Endothelial cell (in vitro differentiated cells): ENCODE measurements at places on chromosomes 6 and 20.
A peak's percentile ranks its signal among the peaks of the same experiment; 100 is the strongest.

- DNase-seq, result no peak
These were observed 235.5 kb upstream of the KCNQ5 start for GRCh38 chr6:72386324-72386723.

DNA sequence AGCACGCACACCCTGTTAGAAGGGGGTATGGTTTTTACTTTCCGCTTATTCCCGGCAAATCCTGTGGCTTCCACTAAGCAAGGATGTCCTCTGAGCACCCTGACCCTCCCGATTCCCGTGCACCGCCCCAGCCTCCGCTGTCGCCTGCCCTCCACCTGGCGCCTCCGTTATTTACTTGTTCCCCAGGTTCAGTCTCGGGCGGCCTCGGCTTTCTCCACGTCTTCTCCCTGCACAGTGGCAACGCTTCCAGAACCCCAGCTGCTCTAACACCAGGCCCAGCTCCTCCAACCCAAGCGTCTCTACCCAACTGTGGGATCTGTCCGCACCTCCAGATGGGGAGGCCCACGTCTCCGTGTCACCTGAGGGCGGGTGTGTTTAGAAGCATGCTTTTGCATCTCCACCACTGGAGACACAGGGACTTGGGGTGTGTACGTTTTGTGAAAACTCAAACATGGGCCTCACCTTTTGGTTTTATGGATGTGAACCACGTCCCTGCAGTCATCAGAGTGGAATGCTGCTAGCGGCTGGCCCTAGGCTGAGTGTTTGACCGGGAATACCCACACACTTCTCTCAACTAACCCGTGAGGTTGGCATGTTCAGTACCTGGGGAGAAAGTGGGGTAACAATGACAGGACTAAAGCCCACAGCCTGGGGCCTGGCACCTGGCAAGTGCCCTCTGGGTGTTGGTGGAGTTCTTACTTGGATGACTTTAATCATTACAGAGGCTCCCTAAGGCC lies 79.9 kb downstream of the THBS2 start:
- no peak for DNase-seq

DNA sequence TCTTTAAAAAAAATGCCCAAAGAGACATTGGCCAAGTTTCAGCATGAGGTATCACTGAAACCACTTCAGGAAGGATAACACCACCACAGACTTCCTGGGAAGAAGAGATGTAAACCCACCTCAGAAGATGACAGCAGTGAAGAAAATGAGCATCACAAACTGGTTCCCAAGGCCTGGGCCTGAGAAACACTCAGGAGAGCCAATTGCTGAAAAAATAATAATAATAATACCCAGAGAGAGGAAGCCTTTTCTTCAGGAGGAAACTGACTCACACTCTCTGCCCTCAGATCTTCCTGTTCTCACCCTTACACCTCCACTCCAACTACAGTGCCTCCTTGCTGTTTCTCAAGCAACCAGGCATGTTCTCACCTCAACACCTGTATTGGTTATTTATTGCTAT lies 68.1 kb upstream of the MAFB start:
- DNase-seq, result no peak

DNA sequence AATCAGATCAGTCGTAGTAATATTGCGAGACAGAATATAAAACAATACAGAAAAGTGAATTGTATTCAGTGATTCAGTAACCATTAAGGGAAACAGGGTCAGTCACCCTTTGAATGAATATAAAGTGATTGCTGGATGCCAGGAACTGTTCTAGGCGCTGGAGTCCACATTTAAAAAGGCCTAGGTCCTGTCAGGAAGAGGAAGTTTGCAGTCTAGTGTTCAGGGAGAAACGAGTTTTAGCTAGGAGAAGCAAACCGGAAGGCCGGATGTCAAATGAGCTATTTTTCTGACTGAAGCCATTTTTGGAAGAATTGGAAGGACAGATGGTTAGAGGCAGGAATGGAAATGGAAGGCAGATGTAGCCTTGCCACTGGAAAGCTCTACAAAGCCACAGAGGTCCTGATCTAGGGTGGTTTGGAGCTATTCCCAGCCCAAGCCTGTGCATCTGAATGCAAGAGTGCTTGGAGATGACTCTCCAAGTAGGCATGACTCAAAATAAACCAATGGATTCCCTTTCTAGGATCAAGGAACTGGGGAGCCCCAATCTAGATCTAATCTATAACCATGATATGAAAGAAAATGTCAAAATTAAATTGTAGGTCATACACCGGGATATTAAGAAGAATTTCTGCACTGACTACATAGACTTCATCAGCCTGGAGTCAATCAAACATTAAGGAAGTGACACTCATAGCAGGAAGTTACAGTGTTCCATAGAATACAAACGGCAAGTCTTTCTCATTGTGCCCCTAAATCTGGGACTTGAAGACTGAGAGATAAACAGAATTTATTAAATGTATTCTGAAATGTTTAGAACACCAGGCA lies 36.8 kb upstream of the CDKAL1 start:
- no peak for DNase-seq

- no peak for DNase-seq
These were observed 36.6 kb upstream of the SLC22A16 start for GRCh38 chr6:110512991-110513390.

DNA sequence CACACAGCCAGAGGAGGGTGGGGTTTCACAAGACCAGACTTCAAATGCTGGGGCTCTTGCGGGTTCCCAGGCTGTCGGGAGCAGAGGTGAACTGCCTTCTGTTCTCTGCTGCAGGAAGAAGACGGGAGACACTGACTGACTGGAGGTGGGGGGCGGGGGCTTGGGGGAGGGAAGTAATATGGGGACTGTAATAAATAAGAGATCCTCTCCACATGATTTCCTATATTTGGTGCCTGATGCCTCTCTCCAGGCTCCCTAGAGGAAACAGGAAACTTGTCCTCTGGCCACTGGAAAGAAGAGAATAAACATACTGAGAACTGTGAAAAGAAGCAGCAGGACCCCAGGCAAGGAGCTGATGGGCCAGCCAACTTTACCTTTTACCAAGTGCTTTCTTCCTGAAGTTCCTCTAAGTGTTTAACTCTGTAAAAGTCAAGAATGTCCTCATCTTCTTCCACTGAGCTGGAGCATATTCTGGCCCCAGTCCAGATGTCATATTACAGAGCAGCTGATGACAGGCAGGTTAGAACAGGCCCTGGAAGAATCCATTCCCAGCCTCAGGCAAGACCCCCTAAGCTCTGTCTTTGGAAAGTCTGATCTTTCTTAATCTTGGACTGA lies 33.2 kb upstream of the ADGRF5 start:
- DNase-seq, result no peak

GRCh38 chr6:132750455-132751248 lies 7.1 kb downstream of the VNN2 start:
- DNase-seq, result no peak

- DNase-seq, result no peak
These were observed 37.7 kb upstream of the PXDC1 start for GRCh38 chr6:3789018-3789895.

DNA sequence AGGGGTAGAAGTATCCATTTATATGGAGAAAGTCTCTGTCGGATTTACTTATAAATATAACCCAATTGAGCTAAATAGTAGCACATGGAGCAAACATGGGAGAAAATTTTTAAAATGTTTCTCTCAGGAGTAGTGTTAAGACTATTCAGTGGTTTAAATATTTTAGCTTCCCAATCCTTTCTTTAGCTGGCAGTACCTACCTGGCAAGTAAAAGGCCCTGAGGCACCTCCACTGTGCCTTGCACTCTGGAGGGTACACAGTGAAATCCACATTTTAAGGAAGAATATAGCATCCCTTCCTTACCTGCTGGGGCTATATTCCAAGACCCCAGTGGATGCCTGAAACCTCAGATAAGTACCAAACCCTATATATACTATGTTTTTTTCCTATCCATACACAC lies 124.2 kb downstream of the KLHL32 start:
- no peak for DNase-seq

DNA sequence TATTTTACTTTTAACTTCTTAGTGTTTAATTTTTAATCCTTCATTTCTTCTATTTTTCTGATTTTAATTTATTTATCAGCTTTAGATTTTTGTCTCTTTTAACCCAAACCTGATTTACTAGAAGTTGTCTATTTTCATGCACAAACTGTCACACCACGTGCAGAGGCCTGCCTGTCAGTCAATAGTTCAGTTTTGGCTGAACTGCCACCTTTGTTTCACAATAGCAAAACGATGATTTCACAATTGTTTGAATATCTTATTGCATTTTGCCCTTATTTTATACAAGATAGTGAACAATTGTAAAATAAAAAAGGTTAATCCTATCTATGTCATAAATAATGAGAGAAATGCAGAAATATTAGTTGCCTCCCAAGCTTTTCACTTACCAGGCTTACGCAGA lies 24.0 kb upstream of the PPP1R3G start:
- DNase-seq, result no peak

- DNase-seq, result no peak
These were observed 22.4 kb downstream of the STK38 start for GRCh38 chr6:36524871-36525270.

GRCh38 chr6:90253631-90254030 lies 43.0 kb downstream of the BACH2 start:
- DNase-seq, result no peak

DNA sequence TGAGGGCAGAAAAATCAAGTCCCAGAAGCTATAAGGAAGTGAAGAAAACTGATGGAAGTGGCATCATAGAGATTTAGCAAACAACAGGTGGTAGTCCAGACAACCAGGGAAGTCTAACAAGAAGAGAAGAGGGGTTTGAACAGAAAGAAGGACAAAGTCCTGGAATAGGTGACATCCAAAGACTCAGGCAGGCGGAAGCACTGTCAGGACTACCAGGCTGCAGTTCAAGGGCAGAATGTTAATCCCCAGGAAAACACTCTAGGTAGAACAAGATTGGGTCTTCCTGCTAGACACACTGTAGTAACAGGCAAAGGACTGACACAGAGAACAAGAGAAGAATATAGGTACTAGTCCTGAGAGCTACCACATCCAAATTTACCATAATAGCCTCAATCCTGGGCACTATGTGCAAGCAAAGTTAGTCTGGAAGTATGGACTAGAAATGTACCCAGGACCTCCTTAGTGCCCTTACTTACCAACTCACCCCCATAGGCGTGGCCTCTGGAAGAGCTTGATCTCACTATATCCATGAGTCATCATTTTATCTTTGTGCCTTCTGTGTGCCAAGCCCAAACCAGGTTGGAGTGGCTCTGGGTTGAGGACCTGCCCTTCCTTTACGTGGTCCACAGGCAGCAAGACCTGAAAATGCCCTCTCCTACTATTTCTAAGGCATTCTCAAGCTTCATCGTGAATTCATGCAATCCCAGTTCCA lies 2.2 kb upstream of the EPB41L2 start:
- no peak for DNase-seq

- no peak for DNase-seq
These were observed 21.0 kb downstream of the RMND1 start for GRCh38 chr6:151430886-151431285.

DNA sequence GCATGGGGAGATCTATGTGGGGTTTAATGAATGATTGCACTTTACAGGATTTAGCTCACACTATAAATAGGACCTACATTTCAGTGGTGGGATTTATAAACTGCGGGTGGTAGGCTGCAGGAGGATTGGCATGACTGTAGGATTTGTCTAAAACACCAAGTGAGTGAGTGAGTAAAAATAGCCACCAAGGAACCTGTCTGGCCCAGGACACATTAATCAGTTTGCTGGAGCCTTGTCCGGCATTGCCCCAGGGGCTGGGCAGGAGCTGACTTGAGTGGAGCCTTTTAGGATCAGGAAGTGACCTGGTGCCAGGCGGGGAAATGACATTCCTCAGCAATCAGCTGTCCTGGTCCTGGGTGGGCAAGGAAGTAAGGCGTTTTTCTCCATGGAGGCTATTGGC lies 278.7 kb upstream of the PRND start:
- DNase-seq, result no peak

DNA sequence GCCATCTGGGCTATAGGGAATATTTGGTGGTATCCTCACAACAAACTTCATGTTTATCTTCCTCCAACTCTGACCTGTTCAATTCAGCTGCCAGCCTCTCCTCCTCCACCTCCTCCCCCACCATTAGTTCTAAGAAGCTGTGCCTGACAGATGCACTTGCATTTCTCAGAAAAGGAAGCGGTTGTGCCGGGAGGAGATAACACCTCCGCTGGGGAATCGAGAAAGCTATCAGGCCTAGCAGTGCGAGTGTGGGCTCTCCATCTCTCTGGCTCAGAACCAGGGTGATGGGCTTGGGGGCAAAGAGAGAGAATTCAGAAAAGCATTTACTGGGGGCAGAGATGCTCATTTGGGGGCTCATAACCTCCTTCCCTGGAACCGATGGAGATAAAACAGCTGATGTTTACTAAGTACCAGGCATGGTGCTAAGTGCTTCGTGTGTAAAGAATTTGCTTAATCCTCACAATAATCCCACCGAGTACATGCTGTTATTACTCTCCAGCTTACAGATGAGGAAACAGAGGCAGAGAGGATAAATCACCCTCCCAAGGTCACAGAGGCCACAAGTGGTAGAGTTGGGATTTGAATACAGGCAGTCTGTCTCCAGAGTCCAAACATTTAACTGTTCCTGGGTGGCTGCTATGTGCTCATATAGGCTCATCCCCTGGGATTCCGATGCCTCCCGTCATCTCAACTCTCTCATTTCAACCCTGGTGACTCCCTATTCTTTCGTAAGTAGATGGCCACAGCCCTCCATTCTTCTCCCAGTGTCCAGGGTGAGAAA lies 38.3 kb downstream of the COX4I2 start:
- DNase-seq, result peak; percentile 46

- peak; percentile 78 for DNase-seq
These were observed 50.5 kb upstream of the ASIP start for GRCh38 chr20:34190679-34191090.

- peak; percentile 47 for DNase-seq
These were observed 143.6 kb upstream of the GJE1 start for GRCh38 chr6:141988954-141989705.

DNA sequence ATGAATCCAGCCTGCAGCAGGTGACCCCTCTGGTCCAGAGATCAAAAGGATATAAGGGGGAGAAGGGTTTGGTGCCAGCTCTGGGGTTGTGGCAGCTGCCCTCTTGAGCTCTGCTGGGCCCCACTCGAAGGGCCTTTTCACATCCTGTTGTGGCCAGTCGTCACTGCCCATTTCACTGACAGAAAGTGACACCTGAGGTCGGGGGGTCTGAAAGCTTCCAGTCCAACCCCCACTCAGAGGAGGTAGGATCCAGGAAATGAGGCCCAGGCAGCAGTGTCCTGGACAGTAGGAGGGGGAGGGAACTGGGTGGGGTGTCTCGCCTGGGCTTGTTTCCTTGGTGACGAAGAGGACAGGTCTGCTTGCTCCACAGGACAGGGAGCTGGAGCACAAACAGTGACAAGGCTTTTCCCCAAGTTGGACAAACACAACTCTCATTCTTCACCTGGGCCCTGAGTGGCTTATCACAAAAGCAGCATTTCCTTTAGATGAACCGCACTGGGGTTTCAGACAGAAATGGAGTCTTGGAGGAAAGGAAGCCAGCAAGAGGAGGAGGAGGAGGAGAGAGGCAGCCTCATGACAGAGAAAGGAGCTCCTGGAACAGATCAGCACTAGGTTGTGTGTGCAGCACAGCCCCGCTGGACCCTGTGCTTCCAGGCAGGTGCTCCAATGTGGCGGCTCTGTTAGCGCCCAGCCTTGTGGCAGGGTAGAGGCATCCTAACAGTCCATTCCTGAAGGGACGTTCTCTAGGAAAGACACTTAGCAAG lies 11.0 kb downstream of the FRS3 start:
- DNase-seq, result no peak
